ENCODE measurements at places on chromosomes 6 and 20. TPM values are rescaled to one million over a fixed set of nuclear protein-coding genes. Genes with fewer than 3 reads are reported as not detected.

GRCh38 chr20:43191946-43192863 is 2.5 kb upstream of the PTPRT start:
- DNase-seq = no peak

- DNase-seq = no peak
Observed at GRCh38 chr6:158611541-158612370, 32.8 kb downstream of the DYNLT1 start.

The RBL1 gene
- 6.8 TPM for polyA plus RNA-seq

- DNase-seq = no peak
Observed at GRCh38 chr6:108801366-108801765, 46.9 kb upstream of the ARMC2 start.

DNA sequence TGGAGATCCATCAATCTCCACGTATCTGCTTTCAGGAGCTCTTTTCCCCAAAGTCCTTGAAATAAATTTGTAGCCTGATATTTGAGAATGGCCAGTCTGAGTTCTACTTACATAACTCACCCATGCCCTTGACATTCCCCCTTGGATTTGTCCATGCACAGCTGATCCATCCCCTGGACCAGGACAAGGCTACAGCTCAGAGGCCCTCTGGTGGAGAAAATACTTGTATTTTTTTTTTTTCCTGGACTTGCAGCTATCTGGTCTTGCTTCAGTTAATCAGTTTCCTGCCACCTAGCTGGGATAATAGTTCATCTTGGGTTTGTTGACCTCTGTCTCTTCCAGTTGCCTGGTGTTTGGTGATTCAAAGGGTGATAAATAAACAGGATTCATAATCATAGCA is 467.6 kb downstream of the DHX35 start:
- DNase-seq = no peak

- no peak for DNase-seq
Observed at GRCh38 chr6:41694815-41695526, 40.4 kb downstream of the TFEB start.

The PDE7B gene
- polyA plus RNA-seq = 7.1 TPM

DNA sequence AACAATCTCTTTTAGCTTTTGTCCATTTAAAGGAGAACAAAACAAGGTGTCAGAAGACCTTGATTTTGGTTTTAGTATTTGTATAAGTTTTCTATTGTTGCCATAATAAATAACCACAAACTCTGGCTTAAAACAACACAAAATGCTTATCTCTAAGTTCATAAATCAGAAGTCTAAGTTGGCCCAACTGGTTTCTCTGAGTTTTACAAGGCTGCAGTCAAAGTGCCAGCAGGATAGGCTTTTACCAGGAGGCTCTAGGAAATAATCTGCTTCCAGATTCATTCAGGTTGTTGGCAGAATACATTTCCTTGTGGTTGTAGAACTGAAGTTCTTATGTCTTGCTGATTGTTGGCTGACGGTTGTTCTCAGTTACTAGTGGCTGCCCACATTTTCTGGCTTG is 147.2 kb upstream of the HMGCLL1 start:
- no peak for DNase-seq

- DNase-seq = no peak
Observed at GRCh38 chr6:76742919-76743318, 670.5 kb upstream of the IMPG1 start.

- no peak for DNase-seq
Observed at GRCh38 chr6:80488190-80488589, 381.7 kb downstream of the BCKDHB start.

All from hindlimb muscle (tissue), 1 donor.